Stimulated activated CD4-positive, alpha-beta T cell treated with anti-CD3 and anti-CD28 coated beads, Interleukin-4, amount 100 ng/mL, for 4 hours (primary cell): ENCODE measurements at places on chromosomes 6 and 20.
A peak's percentile ranks its signal among the peaks of the same experiment; 100 is the strongest.

- no peak for DNase-seq
Measured at GRCh38 chr6:168920289-168920688, 333.4 kb downstream of the THBS2 start.

- no peak for DNase-seq
Measured at GRCh38 chr6:11744101-11744500, 34.5 kb downstream of the ADTRP start.

- no peak for DNase-seq
Measured at GRCh38 chr20:382291-383115, 1.9 kb downstream of the TRIB3 start.

DNA sequence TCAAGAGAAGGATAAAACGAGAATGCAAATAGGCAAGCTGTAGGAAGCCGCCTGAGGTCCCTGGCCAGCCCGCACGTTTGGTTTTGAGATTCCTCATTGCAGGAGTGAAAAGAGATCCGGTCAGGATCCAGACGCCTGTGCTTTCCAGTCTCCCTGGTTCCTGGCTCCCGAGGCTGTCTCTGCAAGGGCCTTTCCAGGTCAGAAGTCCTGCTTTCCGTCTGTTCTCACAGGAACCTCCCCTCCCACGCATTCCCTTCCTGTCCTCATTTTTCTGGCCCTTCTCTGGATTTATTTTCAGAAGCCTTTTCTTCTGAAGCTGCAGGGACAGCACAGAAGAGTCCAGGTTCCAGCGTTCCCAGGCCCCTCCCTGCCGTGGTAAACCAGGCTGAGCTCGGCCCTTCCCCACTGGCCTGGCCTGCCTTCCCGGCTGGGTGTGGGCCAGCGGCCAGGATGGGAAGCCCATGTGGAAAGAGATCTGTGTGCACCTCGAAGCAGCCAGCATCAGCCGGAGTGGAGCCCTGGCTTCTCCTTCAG lies 54.0 kb downstream of the TMEM242 start:
- DNase-seq = no peak

GRCh38 chr6:144131248-144131709 lies 19.0 kb upstream of the STX11 start:
- DNase-seq = no peak

GRCh38 chr20:6000871-6001270 lies 50.4 kb downstream of the MCM8 start:
- DNase-seq = no peak

DNA sequence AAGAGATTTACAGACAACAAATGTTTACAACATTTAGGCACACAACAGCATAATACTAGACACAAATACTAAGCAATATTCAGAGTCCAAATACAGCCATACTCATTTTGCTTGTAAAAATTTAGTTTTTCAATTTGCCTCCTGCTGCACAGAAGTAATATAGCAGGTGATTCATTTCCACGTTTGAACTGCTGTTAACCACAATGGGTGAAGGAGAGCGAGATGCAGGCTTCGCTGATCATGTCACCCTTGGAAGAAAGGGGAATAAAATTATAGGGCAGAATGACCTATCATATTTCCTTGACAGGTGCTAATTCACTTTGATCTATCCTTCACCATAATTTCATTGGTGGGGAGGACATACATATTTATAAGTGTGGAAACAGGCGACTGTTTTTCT lies 643.8 kb upstream of the AGPAT4 start:
- no peak for DNase-seq

DNA sequence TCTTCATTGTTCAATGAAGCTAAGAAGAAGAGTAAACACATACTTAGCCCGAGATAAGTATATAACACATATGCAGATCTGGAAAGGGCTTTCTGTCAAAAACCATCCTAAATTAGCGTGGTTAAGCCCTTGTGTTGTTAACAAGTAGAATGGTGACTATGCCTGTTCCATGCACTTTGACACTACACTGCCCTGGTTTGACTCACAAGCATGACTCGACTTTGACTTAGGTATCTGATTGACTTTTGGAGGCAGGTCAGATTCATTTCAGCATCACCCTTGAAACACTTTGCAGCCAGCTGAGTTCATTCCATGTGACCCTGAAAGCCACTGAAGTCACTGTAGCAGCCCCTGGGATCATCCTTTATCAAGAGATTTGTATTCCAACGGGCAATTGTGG lies 239.8 kb downstream of the TBX18 start:
- DNase-seq = no peak

- DNase-seq = no peak
Measured at GRCh38 chr6:93165850-93166430, 253.4 kb downstream of the EPHA7 start.

GRCh38 chr20:50817776-50818172 lies 22.9 kb downstream of the BCAS4 start:
- no peak for DNase-seq

- DNase-seq = peak; percentile 32
Measured at GRCh38 chr6:150600301-150601017, 774 bp downstream of the PLEKHG1 start.

DNA sequence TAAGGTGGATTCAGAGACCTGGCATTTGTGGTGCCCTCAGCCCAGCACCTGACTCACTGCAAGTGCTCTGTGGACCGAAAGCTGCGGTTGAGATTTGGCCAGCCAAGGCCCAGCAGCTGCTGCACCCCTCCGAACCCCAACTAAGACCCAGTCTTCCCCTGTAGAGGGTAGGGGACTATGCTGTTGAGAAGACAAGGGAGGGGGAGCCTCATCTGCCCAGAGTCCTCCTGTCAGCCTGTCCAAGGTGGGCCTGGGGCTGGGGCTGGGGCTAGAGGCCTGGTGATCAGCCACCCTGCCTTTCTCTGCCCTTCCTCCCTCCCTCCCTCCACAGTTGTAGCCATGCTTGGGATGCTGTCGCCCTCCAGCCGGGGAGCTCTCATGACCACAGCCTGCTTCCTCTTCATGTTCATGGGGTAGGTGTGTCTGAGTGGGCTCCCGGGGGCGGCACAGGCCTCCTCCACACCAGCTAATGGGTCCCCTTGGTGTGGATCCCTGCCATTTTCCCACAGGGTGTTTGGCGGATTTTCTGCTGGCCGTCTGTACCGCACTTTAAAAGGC lies 40.9 kb downstream of the TM9SF4 start:
- DNase-seq = no peak

GRCh38 chr6:107510108-107510507 lies 20.2 kb downstream of the SOBP start:
- no peak for DNase-seq

DNA sequence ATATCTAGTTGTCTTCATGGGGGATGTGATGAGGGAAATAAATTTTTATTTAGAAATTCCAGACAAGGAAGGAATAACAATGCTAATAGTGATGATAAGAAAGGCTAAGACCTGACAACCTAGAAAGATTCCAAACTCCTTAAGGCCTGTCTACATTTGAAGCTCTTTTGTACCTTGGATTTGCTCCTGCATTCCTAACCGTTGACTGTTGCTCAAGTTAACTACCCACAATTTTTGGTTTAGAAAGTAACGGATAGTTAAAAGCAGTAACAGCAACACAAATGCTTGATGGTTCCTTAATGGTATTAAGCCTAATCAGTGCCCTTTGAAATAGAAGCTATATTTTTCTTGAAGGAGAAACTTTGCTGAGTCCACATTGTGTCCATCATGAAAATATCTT lies 52.9 kb downstream of the TRMT11 start:
- DNase-seq = no peak

- no peak for DNase-seq
Measured at GRCh38 chr6:146950351-146950835, 253.8 kb upstream of the STXBP5 start.

DNA sequence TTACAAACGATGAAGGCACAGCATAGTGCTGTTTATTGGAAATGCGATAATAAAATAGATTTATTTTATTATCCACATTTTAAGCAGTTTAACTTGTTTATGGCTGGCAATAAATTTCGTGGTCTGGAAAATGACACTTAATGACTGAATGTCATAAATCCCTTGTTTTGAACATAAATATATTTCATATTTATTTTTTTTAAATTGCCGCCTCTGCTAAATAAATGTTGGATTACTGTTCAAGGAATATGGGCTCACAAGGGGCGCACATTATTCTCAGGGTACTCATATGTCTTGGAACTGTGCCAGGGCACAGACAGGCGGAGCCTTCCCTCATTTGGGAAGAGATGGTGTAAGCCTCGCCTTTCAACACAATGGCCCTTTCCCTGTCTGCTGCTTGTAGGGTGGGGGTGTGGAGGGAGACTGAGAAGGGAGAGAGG lies 134.3 kb downstream of the PXDC1 start:
- no peak for DNase-seq

DNA sequence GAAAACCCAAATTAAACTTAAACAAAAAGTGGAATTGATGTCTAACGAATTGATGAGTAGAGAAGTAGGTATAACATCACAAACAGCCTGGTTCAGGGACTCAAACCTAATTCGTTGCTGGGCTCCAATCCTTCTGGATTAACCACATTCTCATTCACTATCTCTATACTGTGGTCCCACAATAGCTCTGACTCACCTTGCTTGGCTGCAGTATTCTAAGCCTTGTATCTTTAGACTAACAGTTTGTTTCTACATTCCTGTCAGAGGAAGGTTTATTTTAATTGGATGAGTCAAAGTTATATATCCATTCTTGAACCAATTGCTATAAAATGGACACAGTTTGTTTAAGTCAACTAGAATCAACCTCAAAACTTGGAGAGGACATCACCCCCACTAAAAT lies 530.5 kb upstream of the PTCHD4 start:
- no peak for DNase-seq

GRCh38 chr20:4083098-4083865 lies 67.9 kb upstream of the RNF24 start:
- DNase-seq = no peak
